Fibroblast of villous mesenchyme (primary cell): ENCODE measurements at places on chromosomes 12 and 14. TPM values are rescaled to one million over a fixed set of nuclear protein-coding genes. Genes with fewer than 3 reads are reported as not detected.

Gene INSM2
- not detected in 2 replicates for total RNA-seq

- no peak for DNase-seq
Observed at GRCh38 chr12:125225641-125226040, 160.4 kb downstream of the AACS start.

- DNase-seq, result no peak
Observed at GRCh38 chr14:61502459-61503093, 181.2 kb downstream of the PRKCH start.

DNA sequence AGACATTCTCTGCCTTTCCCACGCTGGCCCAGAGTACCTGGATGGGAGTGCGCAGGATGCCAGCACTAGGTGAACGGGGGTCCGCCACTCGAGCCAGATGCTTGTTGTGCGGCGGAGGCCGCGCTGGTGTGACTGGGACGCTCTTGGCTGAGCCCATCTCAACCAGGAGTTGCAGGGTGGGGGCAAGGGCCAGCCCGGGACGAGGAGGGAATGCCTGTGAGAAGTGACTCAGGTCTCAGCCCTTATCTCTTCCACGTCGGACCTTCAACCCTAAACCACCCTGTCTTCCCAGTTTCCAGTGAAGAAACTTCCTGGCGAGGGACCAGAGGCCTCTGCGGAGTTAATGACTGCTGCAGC lies 312 bp downstream of the CDCA3 start:
- DNase-seq, result no peak

Gene SERPINA3
- 0.32 TPM in 1 of 2 replicates, not detected in the other for total RNA-seq

Gene SMCO3
- under 0.01 and 0.32 TPM in 2 replicates for total RNA-seq

- DNase-seq, result no peak
Observed at GRCh38 chr12:15116086-15116485, 105.1 kb downstream of the RERG start.

DNA sequence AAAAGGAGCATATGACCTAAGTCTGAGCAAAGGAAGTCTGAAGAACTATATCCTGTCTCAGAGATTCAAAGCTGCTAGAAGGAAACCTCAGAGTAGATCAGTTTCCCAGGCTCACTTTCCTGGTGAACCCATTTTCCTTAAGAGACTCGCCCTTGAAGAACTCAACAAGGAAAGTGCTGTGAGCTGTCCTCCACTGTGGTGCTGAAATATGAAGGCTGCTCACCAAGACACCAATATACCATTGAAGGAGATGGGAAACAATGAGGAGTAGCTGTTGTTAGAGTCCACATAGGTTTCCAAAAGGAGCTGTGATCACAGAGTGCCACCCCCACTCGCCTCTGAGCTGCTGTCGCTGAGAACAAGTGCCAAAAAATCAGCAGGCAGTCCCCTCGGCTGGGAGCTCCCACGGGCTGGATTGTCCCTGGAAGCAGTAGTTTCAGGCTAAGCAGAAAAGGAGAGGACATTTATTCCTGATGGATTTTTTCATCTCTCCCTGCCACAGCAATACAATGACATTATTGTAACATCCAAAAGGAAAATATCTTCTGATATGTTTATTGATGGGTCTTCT lies 282.1 kb downstream of the RPS29 start:
- peak; percentile 5 for DNase-seq

- no peak for DNase-seq
Observed at GRCh38 chr12:51870504-51870903, 17.4 kb upstream of the ANKRD33 start.

DNA sequence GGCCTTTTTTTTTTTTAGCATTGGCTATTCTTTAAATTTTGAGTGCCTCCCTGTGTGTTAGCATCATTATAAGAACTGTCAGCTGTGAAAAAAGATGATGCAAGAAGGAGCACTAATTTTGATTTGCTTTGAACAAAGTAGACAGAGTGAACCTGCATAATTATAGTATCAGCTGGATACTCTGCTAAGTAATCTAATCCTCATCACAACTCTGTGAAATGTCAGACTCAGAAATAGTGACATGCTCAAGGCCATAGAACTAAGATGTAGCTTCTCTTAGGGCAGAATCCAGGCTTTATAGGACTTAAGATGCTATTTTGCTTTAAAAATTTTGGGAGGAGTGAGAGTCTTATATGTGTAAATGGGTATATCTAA lies 31.9 kb downstream of the FBXO34 start:
- DNase-seq, result no peak

- DNase-seq, result no peak
Observed at GRCh38 chr12:40338621-40339020, 113.8 kb downstream of the LRRK2 start.

Gene PTCSC3
- total RNA-seq, result not detected in 2 replicates

Gene KITLG
- 13.8 and 16.4 TPM in 2 replicates for total RNA-seq

Gene RTL1
- not detected in 2 replicates for total RNA-seq

DNA sequence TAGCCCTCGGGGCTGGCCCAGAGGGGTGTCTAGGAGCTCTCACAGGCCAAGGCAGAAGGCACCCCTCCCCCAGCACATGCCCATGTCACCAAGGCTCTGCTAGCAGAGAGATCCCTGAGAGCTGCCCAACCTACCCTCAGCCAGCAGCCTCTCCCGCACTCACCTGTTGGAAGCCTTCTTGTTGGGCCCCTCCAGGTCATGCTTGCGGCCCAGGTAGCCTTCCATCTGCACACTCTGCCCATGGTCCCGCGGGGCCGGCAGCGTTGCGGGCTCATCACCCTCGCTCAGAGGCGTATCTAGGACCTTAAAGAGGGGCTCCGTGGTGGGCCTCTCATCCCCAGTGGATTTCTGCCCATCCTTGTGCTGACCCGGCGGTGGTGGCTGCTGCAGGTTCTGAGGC lies 49.1 kb downstream of the PLEKHG3 start:
- DNase-seq, result no peak

Gene TMEM233
- not detected in 2 replicates for total RNA-seq

Gene PPM1H
- total RNA-seq, result 0.86 and 2.3 TPM in 2 replicates

DNA sequence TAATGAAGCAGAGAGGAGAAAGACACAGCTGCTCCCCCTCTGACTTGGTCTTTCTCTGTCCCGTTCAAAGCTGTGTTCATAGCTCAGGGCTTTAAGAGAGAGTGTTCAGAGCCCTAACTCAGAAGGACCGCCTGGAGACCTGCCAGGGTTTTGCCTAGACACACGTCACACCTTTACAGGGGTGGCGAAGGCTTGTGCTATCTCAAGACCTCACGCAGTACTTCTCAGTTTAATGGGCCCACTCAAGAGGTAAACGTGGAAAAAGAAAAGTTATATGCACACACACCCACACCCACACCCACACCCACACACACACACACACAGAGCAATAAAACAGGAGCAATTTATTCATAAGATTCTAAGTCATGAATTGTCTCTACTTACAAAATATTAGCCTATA lies 374.3 kb downstream of the C12orf75 start:
- no peak for DNase-seq

Gene ETFBKMT
- total RNA-seq, result 2.3 and 2.6 TPM in 2 replicates

GRCh38 chr14:105292826-105293711 lies 7.7 kb downstream of the BRF1 start:
- no peak for DNase-seq

DNA sequence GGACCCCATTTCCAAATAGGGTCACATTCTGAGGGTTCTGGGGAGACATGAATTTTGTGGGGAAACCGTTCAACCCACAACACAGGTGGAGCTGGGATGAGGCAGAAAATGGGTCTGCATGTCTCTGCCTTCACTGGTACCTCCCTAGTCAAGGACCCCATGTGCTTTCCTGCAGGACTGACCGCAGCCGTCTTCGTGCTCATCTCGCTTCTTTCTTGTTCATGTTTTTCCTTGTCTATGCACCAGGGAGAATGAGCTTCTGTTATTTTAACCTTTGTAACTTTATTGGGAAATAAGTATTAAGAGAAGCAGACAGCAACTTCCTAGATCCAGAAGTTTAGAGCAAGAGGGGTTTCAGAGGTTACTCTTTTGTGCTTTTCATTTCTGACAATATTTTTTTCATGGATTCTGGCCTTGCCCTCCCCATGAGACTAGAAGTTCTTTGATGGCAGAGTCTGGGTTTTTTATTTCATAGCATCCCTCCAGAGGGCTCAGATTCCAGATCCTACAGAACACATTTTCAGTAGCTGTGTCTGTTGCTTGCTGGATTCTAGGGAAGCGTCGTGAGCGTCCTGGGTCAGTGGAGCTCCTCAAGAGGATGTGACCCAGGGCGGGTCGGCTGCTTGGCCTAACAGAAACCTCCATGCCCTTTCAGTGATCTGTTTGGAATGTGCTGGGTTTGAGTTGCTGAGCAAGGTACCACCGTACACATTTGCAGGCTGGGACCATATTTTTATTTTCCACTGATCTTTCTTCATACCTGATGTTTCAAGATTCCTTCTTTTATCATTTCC lies 104.2 kb downstream of the ADGRD1 start:
- no peak for DNase-seq

Gene TCTN1
- total RNA-seq, result 26.4 and 28.9 TPM in 2 replicates

GRCh38 chr14:67536087-67536486 lies 3.0 kb downstream of the PLEKHH1 start:
- no peak for DNase-seq

- no peak for DNase-seq
Observed at GRCh38 chr12:39144613-39145061, 239.2 kb upstream of the CPNE8 start.

DNA sequence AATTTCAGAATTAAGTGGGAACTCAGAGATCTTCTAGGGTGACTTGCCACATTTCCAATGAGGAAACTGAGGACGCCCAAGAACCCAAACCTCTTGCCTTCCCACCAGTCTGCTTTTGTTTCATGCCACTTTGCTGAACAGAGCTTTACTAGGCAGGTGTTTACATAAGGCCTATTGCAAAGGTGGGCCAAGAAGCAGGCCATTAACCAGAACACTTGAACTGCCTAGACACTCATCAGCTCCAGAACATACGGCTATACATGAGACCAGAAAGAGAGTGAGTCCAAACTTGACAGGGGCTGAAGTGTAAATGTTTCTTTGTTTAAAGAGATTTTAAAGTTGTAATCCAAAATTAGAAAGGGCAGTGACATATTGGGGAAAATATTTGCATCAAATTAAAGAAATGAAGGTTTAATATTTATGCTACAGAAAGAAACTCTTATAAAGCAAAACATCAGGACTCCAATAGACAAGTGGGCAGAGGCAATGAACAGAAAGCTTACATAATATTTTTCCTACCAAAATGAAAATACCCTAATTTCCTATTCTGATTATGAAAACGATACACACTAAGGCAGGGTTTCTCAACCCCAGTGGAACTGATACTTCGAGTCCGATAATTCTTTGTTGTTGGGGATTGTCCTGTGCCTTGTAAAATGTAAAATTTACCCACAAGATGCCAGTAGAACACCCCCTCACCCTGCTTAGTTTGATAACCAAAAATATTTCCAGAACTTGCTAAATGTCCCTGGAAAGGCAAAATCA lies 11.7 kb downstream of the BATF start:
- DNase-seq, result no peak

DNA sequence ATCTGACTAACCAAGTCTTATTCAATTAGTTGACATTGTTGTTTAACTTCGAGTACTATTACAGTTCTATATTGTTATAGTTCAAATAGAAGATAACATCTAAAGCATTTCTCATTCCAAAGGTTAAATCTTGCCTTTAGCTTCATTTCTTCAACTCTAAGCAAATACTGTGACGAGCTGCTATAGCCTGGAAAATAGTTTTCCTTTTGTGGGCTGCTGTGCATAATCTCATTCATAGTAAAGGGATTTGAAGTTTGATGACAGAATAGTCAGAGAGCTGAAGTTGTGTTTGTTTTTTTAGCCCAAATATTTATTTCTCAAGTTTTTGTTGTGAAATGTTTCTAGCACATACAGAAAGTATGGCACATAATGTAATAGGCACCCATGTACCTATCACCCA lies 13.4 kb downstream of the PSEN1 start:
- DNase-seq, result peak; percentile 47

Gene BMP4
- 9.9 and 11.0 TPM in 2 replicates for total RNA-seq

Gene C12orf54
- total RNA-seq, result not detected in 2 replicates

Gene HSPB8
- total RNA-seq, result 11.6 and 22.0 TPM in 2 replicates

GRCh38 chr12:31866523-31866922 lies 92.7 kb upstream of the RESF1 start:
- no peak for DNase-seq

Gene ART4
- under 0.01 TPM in 2 replicates for total RNA-seq

DNA sequence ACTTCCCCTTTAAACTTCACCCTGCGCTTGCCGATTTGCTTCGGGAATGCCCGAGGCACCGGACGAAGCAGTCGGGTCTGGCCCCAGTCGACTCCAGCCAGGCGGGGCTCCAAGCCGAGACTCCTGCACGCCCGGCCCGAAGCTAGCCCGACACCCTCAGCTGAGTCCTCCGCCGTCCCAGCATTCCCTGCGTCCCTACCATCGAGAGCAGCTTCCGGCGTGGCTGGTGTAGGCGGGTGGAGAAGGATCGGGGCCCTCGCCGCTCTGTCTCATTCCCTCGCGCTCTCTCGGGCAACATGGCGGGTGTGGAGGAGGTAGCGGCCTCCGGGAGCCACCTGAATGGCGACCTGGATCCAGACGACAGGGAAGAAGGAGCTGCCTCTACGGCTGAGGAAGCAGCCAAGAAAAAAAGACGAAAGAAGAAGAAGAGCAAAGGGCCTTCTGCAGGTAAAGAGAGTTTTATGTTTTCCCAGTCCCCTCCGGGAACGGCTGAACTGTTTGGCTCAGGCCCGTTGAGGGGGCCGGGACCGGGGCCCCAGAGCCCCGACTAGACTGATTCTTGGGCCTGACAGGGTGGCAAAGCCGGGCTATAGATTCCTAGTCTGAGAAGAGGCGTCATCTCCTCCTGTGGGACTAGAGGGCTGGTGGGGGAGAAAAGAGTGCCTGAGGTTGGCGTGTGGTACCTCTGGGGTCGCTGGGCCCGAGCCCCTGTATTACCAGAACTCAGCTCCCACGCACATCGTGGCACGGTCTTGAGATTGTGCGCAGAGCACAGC lies at the start of gene METAP2:
Gene METAP2, plus strand, starts transcription at position 269 of the 776 bp plus-strand sequence. Its CDS starts 28 bp downstream, at position 297.
- peak; percentile 96 for DNase-seq

Gene P2RX2
- not detected in 2 replicates for total RNA-seq

DNA sequence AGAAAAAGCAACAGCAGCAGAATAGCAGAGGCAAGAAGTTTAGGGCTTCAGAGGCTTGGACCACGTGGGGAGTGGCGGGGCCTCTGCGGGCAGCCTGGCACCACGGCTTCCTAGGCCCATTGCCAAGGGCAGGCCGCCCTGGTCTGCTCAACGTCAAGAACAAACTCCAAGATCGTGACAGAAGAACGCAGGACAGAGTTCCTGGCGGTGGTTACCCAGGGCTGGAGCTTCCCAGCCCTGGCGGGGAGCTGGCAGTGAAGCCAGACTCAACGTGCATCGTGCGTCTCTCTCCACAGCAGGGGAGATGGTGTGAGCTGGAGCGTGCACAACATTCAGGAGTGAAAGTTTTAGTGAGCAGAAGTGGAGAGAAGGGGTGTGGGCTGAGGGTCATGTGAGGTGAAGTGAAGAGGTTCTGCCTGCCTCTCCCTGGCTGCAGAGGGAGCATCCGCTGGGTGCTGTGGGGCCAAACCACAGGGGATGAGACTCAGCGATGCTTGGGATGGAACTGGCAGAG lies 13.9 kb upstream of the CACNA2D4 start:
- peak; percentile 41 for DNase-seq

GRCh38 chr12:25365340-25365730 lies 114.6 kb upstream of the KRAS start:
- no peak for DNase-seq
